NCI-H1436 treated with DMSO at 0.1 percent for 48 hours (cell line): ENCODE measurements at places on chromosomes 5 and 9.

DNA sequence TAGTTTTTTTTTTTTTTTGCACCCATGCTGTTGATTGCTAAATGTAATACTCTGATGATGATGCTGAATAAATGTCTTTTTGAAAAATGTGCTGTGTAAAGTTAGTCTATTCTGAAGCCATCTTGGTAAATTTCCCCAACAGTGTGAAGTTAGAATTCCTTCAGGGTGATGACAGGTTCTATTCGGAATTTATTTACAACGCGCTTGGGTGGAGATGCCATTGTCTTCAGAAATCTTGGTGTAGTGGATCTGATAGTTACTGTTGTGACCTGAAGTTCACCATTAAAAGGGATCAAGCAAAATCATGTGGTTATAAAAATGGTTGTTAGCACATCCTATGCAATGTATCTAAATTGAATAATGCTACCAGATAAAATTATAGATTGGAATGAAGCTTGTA is 36.3 kb upstream of the DMRT1 start:
- DNase-seq = no peak

- DNase-seq = no peak
These were observed 22.5 kb downstream of the FGD3 start for GRCh38 chr9:92969516-92970466.

- no peak for DNase-seq
These were observed 38.2 kb upstream of the SLCO6A1 start for GRCh38 chr5:102537011-102537410.

- DNase-seq = no peak
These were observed 82.4 kb upstream of the ADRA1B start for GRCh38 chr5:159833846-159834245.

DNA sequence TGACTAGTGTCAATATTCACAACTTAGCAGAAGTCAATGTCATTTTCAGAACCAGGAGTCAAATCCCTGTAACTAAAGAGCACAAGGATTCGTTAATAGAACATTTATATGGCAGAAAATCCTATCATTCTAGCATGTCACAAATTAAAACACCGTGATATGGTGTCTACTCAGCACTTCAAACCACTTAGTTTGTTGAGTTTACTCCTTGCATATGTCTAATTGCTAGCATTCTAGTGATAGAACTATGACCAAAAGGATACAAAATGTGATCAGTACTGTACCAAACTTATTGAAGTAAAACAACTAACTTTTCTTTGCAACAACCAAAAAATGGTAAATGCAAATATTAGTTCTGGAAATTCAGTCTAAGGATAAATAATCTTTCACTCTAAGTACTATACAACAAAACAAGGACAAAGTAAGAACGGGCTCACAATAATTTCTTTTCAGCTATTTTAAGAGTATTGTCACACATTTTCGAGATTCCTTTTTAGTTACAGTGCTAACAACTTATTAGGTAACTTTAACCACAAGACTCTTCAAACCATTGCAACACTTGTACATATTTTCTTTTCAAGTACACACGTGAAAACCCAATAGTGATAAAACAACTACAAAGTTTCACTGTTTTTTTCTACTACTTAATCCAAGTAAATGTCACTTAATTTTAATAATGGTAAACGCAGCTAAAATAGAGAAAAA is 845.2 kb upstream of the CDH10 start:
- DNase-seq = no peak

DNA sequence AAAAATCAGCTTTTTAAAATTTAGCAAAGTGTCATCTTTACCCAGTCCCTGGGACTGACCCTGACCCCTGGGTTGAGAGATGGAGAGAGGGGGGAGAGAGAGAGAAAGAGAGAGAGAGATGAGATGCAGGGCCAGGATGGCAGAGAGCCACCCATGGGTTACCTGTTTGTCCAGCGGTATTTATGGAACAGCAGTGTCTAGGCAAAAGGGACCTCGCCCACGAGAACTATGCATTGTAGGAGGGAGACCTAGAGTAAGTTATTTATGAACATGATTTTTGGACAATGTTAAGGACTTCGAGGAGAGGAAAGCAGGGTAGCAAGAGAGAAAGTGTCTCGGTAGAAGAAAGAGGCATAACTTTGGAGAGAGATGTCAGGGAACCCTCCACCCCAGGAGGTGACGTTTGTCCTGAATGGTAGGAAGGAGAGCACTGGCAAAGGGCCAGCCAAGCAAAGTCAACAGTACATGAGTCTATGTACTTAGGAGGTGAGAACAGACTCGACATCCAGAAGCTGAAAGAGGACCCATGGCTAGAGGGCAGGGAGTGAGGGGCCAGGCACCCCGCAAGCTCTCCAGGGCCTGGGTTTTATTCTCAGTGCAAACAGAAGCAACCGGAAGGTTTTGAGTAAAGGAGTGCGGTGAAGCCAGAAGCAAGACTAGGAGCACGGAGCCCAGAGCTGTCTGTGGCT is 30.5 kb upstream of the MSX2 start:
- DNase-seq = no peak

GRCh38 chr9:6917162-6917561 is 159.4 kb downstream of the KDM4C start:
- no peak for DNase-seq

DNA sequence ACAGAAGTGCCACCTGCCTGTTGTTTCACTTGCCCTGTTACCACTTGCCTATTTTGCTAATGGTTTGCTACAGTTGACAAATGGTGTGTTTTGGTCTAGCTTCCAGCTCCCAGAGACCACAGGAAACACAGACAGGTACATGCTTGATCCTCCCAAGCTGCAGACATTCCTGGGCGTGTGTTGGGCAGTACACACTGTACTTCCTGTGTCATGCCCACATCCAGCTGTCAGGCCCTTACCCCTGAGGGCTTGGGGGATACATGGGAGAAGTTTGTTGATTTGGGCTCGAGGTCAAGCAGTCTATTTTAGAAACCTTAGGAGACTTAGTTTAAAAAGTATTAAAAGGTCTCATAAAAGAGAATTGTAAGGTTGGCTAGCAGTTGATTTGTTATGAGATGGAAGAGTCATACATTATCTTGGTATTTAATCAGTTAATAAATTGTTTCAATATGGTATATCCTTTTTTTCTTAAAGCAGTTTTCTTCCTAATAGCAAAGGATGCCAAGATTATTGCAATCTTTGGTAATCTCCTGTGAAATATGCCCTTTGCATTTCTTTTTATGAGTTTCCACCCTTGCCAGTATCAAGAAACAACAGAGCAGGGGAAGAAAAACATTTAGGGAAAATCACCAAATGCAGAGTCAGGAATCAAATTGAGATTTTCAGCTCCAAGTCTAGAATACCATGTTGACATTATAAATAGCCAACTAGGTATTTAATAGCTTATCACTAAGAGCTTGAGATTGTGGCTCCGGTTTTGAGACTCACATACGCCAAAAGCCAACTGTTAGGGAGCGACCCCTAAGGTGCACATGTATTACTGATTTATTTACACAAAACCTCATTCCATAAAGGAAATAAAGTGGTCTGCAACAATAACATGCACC is 52.3 kb upstream of the CD180 start:
- no peak for DNase-seq

- DNase-seq = no peak
These were observed 54.4 kb downstream of the ITGA1 start for GRCh38 chr5:52842111-52842510.

- DNase-seq = no peak
These were observed 22.2 kb downstream of the ITGA1 start for GRCh38 chr5:52809884-52810283.

DNA sequence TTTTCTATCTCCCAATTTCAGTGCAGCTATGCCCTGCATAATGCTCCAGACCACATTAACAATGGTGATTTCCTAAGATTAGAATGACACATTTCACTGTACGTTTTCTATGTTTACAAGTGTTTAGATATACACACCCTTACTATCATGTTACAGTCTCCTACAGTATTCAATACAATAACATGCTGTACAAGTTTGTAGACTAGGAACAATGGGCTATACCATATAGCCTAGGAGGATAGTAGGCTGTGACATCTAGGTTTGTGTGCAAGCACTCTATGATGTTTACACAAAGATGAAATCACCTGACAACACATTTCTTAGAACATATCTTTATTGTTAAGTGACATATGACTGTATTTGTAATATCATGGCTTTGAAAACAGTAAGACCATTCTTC is 1435.6 kb upstream of the NUDT12 start:
- no peak for DNase-seq

GRCh38 chr9:21060919-21061561 is 16.7 kb downstream of the IFNB1 start:
- DNase-seq = no peak
